ENCODE measurements at places on chromosomes 12 and 14.

DNA sequence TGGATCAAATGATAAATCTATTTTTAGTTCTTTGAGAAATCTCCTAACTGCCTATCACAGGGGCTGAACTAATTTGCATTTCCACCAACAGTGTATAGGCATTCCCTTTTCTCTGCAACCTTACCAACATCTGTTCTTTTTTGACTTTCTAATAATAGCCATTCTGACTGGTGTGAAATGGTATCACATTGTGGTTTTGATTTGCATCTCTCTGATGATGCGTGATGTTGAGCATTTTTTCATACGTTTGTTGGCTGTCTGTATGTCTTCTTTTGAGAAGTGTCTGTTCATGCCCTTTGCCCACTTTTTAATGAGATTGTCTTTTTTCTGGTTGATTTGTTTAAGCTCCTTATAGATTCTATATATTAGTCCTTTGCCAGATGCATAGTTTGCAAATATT, 67.1 kb downstream of the IFNG-AS1 start:
- no peak for DNase-seq

DNA sequence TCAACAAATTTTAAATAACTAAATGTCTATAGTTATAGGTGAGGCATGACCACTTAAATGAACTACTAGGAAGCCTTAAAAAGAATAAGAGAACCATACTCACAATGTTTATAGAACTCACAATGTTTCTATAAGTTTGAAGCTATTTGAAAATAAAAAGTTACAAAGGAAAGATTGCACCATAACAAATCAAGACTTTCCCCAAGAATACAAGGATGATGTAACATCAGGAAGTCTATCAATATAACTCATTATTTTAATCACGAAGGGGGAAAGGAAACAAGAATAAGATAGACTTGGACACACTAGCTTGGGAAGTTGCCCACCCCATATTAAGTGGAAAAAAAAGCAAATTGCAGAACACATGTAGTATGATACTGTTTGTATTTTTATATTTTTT, 26.9 kb downstream of the TMEM233 start:
- DNase-seq, result no peak

GRCh38 chr12:93868771-93869170, 191.6 kb downstream of the CRADD start:
- no peak for DNase-seq

- peak; percentile 8 for DNase-seq
These were observed 375.5 kb downstream of the ALG10 start for GRCh38 chr12:34397591-34398365.

GRCh38 chr14:81946834-81947798, 413.5 kb upstream of the SEL1L start:
- DNase-seq, result no peak

GRCh38 chr14:100312877-100313400, 6.7 kb upstream of the SLC25A29 start:
- DNase-seq, result no peak

DNA sequence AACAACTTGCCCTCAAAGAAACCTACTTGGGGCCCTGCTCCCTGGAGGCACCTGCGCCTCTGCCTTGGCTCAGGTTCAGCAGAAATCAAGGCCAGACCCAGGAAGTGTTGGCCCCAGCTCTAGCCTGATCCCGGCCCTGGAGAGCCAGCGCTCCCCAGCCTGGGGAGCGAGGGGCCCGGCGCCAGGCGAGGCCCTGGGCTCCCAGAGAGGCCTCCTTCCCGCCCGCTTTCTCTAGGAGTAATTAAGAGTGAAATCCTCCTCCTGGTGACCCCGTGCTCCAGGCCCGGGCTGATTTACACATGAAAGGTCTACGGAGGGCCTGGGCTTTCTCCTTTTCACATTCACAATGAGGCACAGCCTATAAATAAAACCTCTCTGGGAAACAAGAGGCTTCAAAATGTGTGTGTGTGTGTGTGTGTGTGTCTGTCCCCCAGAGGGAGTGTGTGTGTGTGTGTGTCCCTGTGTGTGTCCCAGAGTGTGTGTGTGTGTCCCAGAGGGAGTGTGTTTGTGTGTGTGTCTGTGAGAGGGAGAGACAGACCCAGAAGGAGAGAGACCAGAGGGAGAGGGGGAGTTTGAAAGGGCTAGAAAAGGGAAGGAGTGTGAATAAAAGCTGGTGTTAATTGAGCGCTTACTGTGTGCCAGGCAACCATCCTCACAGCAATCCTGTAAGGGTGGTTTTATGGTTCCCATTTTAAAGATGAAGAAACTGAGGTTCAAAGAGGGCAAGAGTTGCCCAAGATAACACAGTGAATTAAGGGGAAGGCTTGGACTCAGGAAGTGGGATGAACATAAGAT, 23.8 kb upstream of the COX6A1 start:
- no peak for DNase-seq

DNA sequence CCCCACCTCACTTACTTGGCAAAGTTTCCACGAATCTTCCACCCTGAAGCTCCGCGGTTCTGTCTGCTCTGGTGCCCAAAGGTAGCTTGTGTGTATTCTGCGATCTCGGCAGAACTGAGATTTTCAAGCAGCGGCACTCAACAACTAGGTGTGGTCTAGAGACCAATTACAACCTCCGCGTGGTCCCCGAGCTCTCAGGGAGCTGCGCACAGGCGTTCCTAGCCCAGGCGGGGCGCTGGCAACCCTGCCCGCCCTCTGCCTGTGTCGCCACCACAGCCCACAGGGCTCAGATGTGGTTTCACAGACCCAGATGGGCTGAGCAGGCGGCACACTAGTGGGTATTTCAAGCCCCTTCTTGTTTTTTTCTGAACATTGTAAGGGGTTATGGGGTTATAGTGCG, 1.5 kb upstream of the DIABLO start:
- no peak for DNase-seq

GRCh38 chr14:92513204-92513965, at the start of gene RIN3:
Gene RIN3, plus strand, starts transcription at chr14:92513781. Its CDS starts 152 bp downstream, at chr14:92513933.
- DNase-seq, result peak; percentile 33

DNA sequence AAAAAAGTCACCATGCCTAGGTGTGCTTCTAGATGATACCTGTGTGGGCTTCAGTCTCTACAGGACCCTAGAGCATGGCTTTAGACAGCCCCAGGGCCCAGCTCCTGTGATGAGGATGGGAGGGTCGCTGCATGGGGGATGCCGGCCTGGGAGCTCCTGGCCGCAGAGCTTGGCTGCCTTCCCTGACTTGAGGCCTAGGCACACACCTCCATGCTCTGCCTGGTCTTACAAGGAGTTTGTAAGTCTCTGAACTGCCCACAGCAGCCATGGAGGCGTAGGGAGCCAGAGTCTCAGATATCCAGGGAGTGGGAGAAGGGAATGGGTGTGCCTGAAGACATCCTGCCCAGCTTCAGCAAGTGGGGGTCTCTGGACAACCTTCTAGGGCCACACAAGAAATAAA, 149.5 kb upstream of the MYL2 start:
- no peak for DNase-seq

DNA sequence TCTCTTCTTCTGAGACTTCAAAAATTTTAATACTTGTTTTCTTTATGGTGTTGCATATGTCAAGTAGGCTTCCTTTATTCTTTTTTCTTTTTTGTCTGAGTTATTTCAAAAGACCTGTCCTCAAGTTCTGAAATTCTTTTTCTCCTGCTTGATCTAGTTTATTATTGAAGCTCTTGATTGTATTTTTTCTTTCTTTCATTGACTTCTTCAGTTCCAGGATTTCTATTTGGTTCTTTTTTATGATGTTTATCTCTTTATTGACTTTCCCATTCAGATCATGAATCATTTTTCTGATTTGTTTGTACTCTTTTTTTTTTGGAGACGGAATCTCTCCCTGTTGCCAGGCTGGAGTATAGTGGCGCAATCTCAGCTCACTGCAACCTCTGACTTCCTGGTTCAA, 34.1 kb downstream of the IFT43 start:
- no peak for DNase-seq

GRCh38 chr12:131493068-131493826, 217.6 kb upstream of the SFSWAP start:
- DNase-seq, result no peak

- no peak for DNase-seq
These were observed 594 bp upstream of the CLEC14A start for GRCh38 chr14:38256533-38256840.

- no peak for DNase-seq
These were observed 200.2 kb downstream of the EXOC5 start for GRCh38 chr14:57068511-57068910.

DNA sequence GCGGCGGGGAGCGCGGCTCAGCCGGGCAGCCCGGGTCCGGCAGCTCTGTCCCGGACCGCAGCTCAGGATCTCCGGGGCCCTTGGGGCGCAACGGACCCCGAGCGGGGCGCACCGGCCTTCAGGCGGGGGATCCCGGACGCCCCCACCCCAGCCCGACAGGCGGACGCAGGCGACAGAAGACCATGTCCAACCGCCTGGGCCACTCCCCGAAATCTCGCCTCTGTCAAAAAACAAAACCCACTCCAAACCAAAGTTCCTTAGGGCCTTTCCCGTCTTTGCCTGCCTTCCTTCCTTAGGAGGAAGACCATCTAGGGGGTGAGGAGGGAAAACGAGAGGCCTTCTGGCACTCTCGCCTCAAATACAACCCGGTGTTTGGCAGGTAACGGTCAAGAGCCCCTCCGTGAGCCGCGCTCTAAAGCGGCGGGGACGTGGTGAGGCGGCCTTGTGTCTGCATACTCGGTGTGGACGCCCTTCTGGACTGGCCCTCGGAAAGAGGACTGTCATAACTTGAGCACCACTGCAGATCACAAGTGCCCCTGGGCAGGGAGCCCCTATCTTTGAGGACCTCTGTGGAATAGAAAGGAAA, 604 bp downstream of the HCFC2 start:
- DNase-seq, result no peak

DNA sequence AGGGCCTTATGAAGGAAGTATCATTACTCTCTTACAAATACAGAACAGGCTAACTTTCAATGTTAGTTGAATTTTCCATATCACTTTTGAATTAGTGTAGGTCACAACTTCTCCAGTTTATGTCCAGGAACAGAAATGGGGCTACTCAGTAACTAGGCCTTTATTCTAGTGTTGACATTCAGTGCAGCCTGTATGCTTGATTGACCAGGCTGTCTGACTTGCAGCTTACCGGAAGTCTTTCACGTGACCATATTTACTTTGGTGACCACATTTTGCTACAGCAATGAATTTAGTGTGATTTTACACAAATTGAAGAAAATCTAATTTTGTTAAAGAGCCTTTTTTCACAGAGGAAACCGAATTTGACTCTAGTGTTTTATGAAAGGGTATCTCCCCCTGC, 12.4 kb downstream of the MTERF2 start:
- DNase-seq, result no peak

- no peak for DNase-seq
These were observed 223.5 kb upstream of the CAND1 start for GRCh38 chr12:67045650-67046049.

DNA sequence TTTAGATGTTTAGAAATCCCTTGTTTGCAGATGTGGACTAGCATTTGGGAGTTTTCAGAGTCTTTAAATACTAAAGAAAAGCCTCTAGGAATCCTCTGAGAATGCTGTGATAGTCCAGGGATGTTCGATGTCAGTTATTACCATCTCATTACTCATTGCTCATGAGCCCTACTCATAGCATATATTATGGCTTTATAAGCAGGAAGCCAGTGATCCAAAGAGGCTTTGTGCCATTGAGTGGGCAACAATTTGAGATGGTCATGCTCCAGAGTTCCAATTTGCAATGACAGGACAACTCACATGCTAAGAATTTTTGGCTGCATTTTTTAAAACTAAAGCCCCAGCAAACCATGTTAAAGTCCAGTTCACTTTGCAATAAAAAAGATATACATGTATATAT, 163.0 kb downstream of the OTOGL start:
- no peak for DNase-seq

DNA sequence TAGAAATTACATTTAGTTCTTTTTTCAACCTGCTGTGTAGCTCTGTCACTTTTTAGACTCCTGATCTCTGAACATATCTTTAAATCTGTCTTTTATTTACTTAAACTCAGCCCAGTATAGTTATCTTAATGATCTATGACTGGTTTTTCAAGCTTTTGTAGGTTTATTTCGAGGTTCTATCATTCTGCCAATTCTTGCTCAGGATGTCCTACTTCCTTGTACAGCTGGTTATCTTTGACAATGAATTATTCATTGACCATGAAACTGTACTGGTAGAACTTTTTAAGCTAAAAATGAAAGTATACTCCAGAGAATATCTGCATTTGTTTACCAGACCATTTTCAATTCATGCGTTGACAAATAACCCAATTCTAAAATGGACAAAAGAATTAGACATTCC, 37.8 kb downstream of the TC2N start:
- no peak for DNase-seq

DNA sequence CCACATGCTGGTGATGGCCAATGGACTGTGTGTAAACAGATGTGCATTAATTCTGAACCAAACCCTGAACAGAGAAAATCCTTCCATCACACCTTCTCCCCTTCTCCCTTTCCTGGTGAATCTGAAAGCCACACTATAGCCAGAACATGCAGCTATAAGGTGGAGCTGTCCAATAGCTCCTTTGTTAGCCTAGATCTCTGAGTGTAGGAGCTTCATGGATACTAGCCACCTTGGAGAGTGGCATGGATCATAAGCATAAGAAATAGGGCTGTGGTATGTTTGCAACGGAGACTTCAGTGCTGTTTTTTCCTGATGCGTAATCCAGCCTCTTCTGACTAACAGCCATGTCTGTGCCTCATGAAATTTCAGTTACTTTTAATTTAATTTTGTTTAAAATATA, 364.5 kb downstream of the BTG1 start:
- DNase-seq, result no peak

DNA sequence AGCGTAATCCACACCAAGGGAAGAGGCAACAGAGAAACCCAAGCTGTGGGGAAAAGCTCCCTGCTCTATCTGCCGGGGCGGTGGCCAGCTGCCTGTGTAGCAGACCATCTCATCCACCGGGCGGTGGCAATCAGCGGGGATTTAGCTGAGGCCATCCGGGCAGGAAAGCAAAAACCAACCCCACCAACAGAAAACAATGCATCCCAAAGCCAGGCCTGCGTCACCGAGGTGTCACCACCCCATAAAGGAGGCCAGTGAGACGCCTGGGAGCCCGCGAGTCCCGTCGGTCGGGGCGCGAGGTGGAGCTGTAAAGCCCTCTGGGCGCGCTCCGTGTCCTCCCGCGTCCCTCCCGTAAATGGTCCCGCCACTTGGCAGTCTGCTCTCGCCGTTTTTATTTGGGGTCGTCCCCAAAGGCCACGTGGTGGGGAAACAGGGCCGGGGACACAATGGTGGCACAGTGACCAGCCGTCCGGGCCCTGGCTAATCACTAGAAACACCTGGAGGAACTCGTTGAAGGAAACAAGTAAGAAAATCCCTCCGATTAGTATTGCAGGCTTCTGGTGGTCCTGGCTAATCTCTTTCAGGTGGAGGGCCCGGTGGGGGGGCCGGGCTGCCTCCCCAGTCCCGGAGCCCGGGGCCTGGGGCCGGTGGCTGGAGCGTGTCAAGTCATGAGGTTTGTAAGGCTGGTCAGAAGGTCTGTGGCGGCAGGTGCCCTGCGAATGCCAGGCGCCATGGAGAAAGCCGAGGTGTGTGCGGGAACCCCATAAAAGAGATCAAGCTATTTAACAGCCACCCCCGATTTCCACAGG, 94.7 kb upstream of the GSC start:
- no peak for DNase-seq
